ENCODE measurements at places on chromosomes 1 and 21. TPM values are rescaled to one million over a fixed set of nuclear protein-coding genes. Genes with fewer than 3 reads are reported as not detected.

The RGS8 gene
- total RNA-seq = not detected

The CDC20 gene
- 73.2 TPM for total RNA-seq

The BRDT gene
- total RNA-seq = not detected

The YBEY gene
- 7.5 TPM for total RNA-seq

The PROX1 gene
- total RNA-seq = 13.8 TPM

The C1QB gene
- total RNA-seq = not detected

The PRKCZ gene
- 2.3 TPM for total RNA-seq

The LCE1D gene
- not detected for total RNA-seq

The LIN28A gene
- not detected for total RNA-seq

The IGSF21 gene
- total RNA-seq = not detected

The KIRREL1 gene
- total RNA-seq = 42.2 TPM

The EDARADD gene
- total RNA-seq = not detected

The PRAMEF7 gene
- total RNA-seq = not detected

The PLEKHA6 gene
- total RNA-seq = 13.9 TPM

The ORC1 gene
- total RNA-seq = 11.5 TPM

The IFNLR1 gene
- total RNA-seq = not detected

The RGS2 gene
- 5.6 TPM for total RNA-seq

The GJA4 gene
- total RNA-seq = 269 TPM

The NTNG1 gene
- 2.2 TPM for total RNA-seq

The SH2D2A gene
- 0.33 TPM for total RNA-seq

The ANGPTL7 gene
- total RNA-seq = not detected
